Activated T-cell treated with anti-CD3 and anti-CD28 coated beads for 24 hours (primary cell): ENCODE measurements at places on chromosomes 12 and 14.

GRCh38 chr14:92692822-92693226 is 55.6 kb downstream of the LGMN start:
- DNase-seq: no peak

GRCh38 chr12:20368114-20368650 is at the start of gene PDE3A:
PDE3A (plus strand) TSS chr12:20368537; CDS start chr12:20369285, 748 bp downstream.
- DNase-seq: no peak

DNA sequence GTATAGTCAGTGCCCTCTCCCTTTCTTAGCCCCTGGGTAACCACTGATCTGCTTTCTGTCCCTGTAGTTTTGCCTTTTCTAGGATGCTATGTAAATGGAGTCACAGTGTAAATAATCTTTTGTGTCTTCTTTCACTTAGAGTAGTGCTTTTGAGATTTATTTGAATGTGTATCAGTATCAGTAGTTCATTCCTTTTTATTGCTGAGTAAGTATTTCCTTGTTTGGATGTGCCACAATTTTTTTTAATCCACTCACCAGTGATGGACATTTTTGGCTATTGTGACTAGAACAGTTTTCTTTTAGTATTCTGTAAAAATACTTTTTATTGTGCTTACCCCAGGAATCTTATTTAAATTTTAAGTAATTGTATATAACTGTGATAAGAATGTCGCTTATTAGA is 3.4 kb downstream of the MARK3 start:
- DNase-seq: no peak

DNA sequence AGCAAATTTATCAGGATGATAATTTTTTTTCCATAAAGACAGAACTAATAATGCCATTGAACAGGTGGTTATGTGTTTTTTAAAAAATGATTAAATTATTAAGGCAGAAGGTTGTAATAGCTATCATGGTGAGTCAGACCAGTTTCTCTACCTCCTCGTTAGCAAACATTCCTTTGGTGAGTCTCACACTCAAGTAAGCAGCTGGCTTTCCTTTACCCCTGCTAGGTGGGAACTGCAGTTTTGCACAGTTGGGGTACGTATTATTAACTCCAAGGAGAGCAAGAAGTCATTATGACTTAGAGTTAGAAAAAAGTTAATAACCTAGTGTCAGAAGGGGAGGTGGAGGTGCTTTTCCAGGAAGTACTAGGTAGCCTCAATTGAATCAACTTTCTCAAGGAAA is 165.3 kb downstream of the SNAPC1 start:
- no peak for DNase-seq

GRCh38 chr12:1078002-1078401 is 87.0 kb downstream of the ERC1 start:
- no peak for DNase-seq

GRCh38 chr12:104090685-104091084 is 26.4 kb downstream of the HCFC2 start:
- DNase-seq: no peak
